ENCODE measurements at places on chromosomes 6 and 20.

DNA sequence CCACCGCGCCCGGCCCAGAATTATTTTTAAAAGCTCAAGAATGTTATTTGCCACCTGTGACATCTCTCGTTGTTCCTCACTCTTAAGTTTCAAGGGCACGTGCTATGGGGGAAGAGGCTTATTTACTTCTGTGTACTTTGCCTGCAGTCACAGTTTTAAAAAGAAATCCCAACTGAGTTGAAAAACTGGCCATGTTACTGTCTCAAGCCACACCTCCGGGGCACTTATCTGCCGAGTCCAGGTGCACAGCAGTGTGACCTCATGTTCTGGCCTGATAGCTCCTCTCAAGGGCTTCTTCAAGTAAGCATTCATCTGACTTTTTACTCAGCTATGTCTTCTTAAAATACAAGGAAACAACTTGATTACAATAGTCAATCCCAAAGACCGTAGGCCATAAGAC is 34.5 kb downstream of the SHLD1 start:
- no peak for DNase-seq

GRCh38 chr20:53869466-53870258 is 200.7 kb downstream of the BCAS1 start:
- no peak for DNase-seq

DNA sequence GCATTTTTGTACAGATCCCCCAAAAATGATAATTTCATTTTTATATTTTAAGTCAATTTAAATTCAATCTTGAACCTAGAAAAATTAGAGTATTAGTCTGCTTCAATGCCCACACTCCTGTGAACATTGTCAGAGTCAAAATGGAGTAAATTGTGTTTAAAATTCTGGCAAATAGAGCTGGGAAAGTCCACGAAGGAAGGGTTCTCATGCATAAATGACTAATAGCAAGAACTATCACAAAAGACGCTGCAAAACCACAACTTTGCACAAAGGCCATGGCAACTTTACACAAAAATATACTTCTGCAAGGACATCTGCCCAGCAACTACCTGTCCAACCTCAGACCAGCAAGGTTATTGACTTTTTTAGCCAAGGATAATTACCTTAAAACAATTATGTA is 203.2 kb upstream of the SMLR1 start:
- no peak for DNase-seq

- DNase-seq, result no peak
Measured at GRCh38 chr6:57822896-57823358, 505.5 kb downstream of the PRIM2 start.

DNA sequence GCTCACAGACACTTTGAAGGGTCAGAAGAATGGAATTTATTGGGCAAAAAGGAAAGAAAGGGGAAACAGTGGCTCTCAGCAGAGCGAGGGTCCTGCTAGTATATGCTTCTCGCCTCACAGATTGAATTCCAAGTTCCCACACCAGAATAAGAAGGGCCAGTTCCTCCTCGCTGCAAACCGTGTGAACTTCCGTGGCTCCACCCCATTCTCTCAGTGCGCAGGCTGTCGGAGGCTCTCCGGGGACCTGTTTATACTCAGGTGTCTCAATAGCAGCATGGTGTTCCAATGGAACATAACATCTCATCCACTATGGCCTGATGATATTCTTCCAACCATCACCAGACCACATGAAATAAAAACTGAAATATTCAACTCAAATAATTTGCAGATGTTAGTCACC is 4.6 kb downstream of the SAMD3 start:
- no peak for DNase-seq

Data from cardiac septum (tissue), 1 donor.